Hematopoietic multipotent progenitor cell treated with erythropoietin and hydrocortisone succinate and interleukin-3 and kit ligand, for 4 days (in vitro differentiated cells): ENCODE measurements at places on chromosomes 12 and 14.
A peak's percentile ranks its signal among the peaks of the same experiment; 100 is the strongest.

- DNase-seq: peak; percentile 44
These were observed 10.1 kb upstream of the CEBPE start for GRCh38 chr14:23128969-23129758.

- DNase-seq: no peak
These were observed 46.8 kb downstream of the KCNC2 start for GRCh38 chr12:75162845-75163244.

DNA sequence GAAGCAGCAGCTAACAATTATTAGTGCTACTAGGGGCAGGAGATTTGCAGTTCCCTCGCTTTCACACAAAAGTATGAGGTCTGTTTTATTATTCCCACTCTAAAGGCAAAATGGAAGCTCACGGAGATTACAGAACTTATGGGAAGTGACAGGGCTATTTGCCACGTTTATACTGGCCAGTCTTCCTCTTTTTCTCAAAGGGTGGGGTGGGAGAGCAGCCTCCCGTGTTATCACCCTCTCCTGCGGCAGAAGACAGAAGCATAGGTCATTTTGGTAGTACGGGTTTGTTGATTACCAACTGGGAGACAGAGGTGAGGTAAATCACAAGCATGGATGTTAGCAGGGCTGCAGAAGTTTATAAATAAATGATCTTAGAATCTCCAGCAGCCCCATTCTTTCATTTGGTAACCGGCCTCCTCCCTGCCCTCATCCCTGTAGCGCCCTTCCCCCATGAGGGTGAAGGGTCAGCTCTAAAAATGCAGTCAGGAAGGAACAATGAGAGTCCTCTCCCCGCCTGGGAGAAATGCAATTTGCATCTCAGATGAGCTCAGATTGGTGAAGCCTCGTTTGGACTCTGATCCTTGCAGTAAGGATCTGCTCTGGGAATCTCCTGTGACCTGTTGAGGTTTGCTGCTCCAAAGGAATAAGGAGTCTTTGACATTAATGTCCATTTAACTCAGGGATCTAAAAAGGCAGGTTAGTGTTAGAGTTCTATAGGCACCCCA is 44.7 kb upstream of the SINHCAF start:
- no peak for DNase-seq

DNA sequence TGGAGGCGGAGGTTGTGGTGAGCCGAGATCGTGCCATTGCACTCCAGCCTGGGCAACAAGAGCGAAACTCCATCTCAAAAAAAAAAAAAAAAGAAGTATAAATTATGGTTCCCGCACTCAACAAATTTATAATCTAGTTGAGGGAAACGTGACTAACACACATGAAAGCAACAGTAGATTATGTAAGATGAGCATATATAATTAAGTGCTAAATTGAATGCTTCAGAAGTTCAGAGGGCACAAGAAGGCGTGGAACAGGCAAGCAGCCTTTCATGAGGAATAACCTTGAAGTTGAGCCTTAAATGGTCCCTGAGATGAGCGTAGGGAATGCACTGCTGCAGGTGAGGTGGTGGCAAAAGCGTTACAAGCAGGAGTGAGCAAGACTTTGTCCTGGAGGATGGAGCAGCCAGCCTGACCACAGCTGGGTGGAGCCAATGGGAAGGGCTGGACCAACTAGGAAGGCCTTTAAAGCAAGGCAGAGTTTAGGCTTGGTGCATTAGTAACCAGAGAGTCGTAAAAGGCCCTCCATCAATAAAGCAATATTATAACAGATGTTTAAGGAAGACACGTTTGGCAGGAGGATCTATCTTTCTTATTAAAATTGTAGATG is 30.6 kb upstream of the TUBA1A start:
- no peak for DNase-seq

DNA sequence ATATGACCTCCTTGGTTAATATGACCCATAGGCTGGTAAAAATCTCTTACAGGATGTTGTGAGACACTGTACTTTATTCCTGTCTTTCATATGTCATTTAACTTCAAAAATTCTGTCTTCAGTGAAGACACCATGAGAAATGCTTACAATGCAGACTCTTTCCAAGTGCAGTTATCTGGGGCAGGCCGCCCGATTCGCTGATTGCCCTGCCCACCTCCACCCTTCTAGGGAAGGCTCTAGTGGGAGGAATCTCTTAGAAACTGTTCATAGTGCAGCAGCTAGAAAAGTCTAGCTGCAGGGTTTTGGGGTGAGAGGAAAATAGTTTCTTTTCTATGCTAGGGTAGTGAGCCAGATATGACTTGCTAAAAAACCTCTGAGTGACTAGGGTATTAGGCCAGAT is 15.0 kb upstream of the CIPC start:
- no peak for DNase-seq

GRCh38 chr12:79482323-79482722 is 208.4 kb downstream of the PAWR start:
- no peak for DNase-seq

GRCh38 chr12:3144495-3144894 is 67.3 kb downstream of the TSPAN9 start:
- DNase-seq: no peak

DNA sequence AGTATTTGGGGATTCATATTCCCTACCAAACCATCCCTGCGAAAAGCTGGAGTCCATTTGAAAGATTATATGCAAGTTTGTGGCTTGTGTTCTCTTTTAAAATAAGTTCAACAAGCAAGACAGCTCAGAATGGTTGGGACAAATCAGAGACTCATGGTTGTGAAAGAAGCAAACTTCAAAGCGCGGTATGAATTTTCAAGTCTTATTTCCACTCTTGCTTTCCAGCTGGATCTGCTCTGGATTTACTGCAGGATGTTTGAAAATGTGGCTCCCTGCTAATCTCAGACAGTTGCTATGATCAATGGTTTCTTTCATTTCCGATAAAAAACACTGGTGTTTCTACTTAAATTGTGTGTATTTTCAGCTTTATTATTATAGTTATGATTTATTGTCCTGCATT is 477.5 kb downstream of the RAD51B start:
- no peak for DNase-seq

DNA sequence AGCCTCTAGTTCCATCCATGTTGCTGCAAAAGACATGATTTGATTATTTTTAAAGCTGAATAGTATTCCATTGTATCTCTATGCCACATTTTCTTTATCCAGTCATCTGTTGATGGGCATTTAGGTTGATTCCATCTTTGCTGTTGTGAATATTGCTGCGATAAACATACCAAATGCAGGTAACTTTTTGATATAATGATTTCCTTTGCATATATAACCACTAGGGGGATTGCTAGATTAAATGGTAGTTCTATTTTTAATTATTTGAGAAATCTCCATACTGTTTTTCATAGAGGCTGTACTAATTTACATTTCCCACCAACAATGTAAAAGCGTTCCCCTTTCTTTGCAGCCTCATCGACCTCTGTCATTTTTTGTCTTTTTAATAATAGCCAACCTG is 342.5 kb downstream of the MDGA2 start:
- DNase-seq: peak; percentile 3
